ENCODE measurements at places on chromosomes 3 and 15.

GRCh38 chr3:32570421-32571191, at the start of gene DYNC1LI1:
Gene DYNC1LI1 (minus strand): TSS chr3:32570858. CDS start chr3:32570770, 88 bp downstream.
- DNase-seq = peak; percentile 98

GRCh38 chr15:90955624-90956273, 1.1 kb downstream of the RCCD1 start:
- peak; percentile 54 for DNase-seq

GRCh38 chr3:187085933-187086332, 53.4 kb downstream of the RPL39L start:
- DNase-seq = no peak

DNA sequence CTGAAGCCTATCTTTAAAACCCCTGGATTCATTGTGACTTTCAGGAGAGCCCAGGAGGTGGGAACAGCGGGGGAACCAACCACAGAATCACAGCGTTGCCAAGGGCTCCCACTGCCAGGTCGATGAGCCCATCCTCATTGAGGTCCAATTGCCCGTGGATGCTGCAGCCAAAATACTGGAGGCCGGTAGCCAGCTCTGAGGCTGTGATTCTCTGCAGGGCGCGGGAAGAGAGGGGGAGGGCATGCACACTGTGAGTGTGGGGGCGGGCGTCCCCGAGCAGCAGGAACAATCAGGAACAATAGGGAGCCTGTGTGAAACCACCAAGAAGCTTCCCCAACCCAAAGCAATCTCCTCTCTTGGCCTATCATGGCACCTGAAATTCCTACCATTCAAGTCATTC, 53.4 kb downstream of the FEM1B start:
- no peak for DNase-seq

- no peak for DNase-seq
Measured at GRCh38 chr3:10286596-10287295, 6.0 kb downstream of the GHRL start.

- DNase-seq = no peak
Measured at GRCh38 chr3:35598804-35599203, 40.5 kb upstream of the ARPP21 start.

DNA sequence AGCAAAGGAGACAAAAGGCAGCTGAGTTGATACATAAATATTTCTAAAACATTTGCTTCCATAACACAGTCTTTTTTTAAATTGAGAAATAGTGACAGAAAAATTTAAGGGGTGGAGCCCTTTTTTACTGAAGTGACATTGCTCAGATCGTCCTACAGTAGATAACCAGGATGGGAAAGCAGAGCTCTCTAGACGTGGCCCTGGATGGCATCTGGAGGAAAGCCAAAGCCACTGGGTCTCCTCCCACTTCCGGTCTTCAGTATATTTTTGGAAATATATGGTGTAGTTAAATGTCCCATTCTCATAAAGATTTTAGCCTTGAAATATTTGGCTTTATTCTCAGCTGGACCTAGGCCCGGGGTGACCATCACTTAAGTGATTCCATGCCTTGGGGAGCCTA, 326.1 kb downstream of the ZNF621 start:
- no peak for DNase-seq

DNA sequence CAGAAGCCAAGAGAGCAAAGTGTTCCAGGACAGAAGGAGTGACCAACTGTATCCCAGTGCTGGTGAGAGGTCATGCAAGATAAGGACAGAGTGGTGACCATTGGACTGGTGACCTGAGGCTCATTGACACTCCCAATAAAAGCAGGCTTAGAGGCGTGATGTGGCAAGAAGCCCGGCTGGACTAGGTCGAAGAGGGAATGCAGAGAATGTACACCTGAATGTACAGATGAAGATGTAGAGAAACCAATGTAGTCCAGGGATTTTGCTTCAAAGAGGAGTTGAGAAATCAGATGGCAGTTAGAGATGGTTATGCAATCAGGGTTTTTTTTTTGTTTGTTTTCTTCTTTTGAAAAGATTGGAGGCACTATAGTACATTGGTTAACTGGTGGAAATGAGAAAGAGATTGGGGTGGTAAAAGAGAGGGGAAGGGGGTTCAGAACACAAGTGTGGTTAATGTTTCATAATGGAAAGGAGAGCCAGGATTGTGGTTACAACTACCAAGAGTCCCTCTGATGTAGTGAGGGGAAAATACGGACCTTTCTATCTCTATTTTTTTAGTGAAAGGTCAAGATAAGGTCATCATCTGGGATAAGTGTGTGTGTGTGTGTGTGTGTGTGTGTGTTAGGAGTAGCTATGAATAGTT, 23.3 kb downstream of the ST3GAL6 start:
- peak; percentile 63 for DNase-seq

DNA sequence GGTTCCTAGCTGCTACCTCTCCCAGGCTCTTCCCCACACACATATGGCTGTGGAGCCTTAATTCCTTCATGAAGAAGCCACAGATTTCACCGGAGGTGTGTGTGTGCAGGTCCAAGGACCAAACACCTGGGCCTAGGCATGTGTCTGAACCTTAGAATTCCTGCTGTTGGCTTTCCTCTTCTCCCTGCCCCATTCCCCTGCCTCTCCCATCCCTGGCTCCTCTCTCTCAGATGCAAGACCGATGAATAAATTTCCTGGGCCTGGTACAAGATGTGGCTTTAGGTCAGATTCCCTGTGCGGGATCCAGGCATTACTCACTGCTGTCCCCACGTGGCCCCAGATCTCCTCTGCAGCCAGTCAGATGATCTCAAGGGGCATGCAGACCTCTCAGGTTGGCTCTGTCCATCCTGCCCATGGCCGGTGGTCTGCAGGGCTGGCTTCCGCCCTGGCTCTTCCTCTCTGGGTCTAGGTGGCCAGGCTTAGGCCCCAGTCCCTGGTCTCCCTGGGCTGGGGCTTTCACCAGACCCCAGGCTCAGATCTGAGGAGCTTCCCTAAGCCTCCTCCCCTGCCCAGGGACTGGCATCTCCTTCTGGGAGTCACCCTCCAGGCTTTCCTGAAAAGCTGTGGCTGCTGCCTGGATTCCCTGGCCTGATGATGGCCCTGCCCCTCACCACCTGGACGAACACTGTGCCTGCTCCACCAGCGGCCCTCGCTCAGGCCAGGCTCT, 20.5 kb downstream of the CCR9 start:
- DNase-seq = peak; percentile 59

DNA sequence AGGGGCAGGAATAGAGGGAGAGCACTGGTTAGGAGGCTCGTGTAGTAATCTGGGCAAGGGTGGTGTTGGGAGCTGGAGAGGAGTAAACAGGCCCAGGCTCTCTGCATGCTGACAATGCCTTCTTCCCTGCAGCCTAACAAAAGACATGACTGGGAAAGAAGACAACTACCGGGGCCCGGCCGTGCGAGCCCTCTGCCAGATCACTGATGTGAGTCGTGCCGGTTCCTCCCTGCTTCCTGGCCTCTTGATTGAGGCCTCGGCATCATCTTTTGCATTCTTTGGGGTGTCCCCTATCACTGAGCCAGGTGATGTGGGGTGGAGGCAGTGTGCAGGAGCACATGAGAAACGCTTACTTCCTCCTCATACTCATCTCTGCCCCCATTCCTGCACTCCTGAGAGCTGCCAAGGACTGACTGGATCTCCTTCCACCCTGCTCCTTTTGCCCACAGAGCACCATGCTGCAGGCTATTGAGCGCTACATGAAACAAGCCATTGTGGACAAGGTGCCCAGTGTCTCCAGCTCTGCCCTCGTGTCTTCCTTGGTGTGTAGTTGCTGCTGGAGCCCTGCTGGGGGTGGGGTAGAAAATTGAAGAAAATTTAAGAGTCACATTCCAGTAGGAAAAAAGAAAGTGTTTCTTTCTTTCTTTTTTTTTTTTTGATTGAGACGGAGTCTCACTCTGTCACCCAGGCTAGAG, 5.3 kb downstream of the COPG1 start:
- DNase-seq = no peak

DNA sequence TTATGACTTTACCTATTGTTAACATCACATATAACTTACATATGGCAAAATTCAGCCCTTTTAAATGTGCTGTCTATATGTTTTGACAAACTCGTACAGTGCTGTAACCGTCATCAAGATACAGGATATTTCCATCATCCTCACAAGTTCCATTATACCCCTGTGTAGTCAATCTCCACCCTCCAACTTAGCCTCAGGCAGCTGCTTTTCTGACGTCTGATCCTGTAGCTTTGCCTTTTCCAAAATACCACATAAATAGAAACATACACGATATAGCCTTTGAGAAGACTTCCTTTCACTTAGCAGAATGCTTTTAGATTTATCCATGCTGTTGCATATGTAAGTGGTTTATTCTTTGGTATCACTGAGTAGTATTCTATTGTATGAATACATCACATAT, 47.1 kb downstream of the SLC12A1 start:
- no peak for DNase-seq

- DNase-seq = no peak
Measured at GRCh38 chr15:69434238-69434637, 18.4 kb upstream of the RPLP1 start.

GRCh38 chr3:160368804-160369203, 30.2 kb downstream of the IFT80 start:
- DNase-seq = no peak

DNA sequence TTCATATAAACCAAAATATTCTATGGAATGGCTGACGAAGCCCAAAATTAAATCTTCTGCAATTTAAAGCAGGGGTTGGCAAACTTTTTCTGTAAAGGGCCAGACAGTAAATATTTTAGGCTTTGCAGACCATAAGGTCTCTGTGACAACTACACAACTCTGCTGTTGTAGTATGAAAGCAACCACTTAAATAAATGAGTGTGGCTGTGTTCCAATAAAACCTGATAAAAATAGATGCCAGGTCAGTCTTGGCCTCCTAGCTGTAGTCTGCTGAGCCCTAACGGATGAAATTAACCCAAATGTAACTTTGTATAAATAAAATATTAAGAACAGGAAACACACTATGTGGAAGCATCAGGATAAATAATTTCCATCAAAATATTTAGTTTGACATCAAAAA, 104.2 kb downstream of the FBXL22 start:
- DNase-seq = no peak

- DNase-seq = no peak
Measured at GRCh38 chr3:12073106-12073505, 68.9 kb downstream of the SYN2 start.

- no peak for DNase-seq
Measured at GRCh38 chr3:141619450-141619849, 118.6 kb upstream of the RNF7 start.

DNA sequence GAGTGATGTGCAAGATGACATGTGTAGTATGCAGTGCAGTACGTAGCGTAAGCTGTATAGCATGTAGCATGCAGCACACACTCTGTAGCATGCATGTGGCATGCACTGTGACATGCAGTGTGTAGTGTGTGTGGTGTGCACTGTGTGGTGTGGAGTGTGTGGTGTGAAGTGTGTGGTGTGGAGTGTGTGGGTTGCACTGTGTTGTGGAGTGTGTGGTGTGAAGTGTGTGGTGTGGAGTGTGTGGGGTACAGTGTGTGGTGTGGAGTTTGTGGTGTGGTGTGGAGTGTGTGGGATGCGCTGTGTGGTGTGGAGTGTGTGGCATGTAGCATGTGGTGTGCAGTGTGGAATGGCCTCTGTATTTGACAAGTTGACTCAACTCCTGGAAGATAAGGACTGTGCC, 39.2 kb downstream of the ROPN1B start:
- no peak for DNase-seq

DNA sequence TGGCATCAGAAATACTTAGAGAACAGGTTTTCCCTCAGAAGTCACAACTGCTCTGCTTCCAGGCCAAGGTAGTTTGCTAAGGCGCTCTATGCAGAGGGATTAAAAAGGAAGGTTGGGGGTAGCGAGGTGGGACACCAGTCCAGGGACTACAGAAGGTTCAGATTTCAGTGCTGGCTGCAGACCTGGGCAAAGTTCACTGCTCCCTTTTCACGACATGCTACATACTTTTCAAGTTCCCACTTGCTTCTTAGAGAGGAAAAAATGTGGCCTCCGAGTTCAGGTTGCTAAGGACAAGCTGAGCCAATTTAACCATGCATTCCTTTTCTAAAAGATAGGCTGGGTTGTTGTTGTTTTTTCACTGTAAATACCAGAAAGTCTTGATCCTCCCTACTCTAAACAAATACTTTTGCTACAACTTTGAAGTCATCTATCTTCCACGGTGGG, 158.6 kb upstream of the NR2F2 start:
- no peak for DNase-seq

GRCh38 chr3:43028678-43029490, 49.8 kb downstream of the GASK1A start:
- DNase-seq = no peak

DNA sequence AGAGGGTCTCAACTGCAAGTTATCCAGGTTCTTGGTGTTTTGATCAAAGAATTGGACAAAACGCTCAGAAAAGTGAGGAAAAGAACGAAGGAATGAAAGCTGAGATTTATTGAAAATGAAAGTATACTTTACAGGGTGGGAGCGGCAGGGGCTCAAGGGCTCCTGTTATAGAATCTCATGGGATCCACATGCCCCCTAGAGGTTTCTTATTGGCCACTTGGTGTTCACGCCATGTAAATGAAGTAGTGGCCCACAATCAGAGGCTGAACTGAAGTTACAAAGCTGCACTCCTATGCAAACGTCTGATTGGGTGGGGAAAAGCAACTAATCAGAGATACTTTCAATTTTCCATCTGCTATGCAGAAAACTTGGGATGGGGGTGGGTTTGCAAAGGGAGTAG, 216.7 kb downstream of the PTPRG start:
- no peak for DNase-seq

GRCh38 chr15:47136236-47136635, 581.1 kb upstream of the SEMA6D start:
- DNase-seq = no peak

- no peak for DNase-seq
Measured at GRCh38 chr15:69299943-69300588, 1.4 kb downstream of the PAQR5 start.

- peak; percentile 36 for DNase-seq
Measured at GRCh38 chr15:67941648-67942310, 101.9 kb upstream of the RNU6-1 start.

GRCh38 chr3:59850417-59850816, 800.6 kb upstream of the CFAP20DC start:
- no peak for DNase-seq

- DNase-seq = no peak
Measured at GRCh38 chr3:156456771-156457224, 98.1 kb downstream of the SSR3 start.

GRCh38 chr3:178455946-178456345, 80.3 kb upstream of the KCNMB2 start:
- no peak for DNase-seq

DNA sequence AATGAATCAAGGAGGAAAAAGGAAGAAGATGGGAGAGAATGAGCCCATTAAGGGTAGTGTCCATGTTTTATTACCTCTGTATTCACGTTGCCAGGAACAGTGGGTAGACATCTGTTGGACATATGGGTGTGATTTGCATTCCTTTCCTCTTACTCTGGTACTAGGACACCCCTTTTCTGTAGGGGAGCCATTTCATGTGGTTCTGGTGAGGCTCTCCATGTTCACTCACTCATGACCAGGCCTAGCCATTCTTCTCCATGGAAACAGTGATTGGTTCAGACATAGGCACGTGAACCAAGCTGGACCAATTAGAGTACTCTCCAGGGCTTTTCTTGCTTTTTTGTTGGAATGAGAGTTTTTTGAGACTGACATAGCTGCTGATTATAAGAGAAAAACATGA, 39.6 kb upstream of the PDCD6IP start:
- no peak for DNase-seq

GRCh38 chr3:152402695-152403451, 134.1 kb downstream of the MBNL1 start:
- no peak for DNase-seq

- DNase-seq = no peak
Measured at GRCh38 chr3:38268087-38268486, 2.5 kb downstream of the SLC22A13 start.
